ENCODE measurements at places on chromosomes 5 and 9. TPM values are rescaled to one million over a fixed set of nuclear protein-coding genes. Genes with fewer than 3 reads are reported as not detected.

- no peak for DNase-seq
Observed at GRCh38 chr5:30930736-30931135, 262.8 kb upstream of the CDH6 start.

DNA sequence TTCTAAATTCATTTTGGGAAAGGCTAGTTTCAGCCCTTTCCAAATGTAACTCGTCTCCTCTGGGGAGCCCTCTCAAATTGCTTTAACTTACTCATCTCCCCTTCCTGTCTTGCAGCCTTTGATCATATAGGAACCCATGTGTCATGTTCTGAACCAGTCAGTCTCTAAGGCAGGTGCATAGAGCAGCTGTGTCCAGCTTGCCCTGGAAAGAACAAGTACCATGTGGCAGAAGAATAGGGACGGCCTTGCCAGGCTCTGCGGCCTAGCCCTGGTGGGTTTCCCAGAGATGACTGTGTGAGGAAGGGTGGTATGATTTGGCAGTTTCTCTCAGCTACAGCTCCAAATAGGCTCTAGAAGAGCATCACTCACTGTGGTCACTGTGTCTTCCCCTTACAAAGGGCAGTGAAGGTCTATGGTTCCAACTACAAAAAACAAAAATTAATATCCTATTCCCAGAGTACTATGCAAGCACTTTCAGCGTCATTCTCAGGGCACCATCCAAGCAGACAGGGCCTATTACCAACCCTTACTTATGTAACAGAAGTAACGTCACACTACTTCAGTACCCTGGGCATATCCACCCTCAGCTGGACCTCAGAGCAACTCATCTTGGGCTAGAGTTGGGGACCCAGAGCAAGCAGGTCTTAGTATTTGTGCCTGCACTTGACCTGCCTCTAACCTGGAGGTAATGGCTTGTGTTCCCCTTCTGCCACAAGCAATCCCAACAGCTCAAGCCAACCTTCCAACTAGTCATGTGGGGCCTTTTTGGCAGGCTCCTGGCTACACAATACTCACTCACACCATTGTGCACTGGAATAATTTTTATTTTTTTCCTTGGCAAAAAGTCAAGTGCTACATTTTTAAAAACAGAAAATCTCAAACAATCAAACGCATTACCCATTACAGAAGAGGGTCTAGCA is 37.2 kb upstream of the UBAP2 start:
- DNase-seq, result peak; percentile 48

LURAP1L gene
- 29.3 TPM for total RNA-seq

- no peak for DNase-seq
Observed at GRCh38 chr5:74630453-74631066, 10.0 kb downstream of the ENC1 start.

AMBP gene
- total RNA-seq, result not detected

Data from sigmoid colon (tissue), 7 donors.